ENCODE measurements at places on chromosomes 11 and 22.

DNA sequence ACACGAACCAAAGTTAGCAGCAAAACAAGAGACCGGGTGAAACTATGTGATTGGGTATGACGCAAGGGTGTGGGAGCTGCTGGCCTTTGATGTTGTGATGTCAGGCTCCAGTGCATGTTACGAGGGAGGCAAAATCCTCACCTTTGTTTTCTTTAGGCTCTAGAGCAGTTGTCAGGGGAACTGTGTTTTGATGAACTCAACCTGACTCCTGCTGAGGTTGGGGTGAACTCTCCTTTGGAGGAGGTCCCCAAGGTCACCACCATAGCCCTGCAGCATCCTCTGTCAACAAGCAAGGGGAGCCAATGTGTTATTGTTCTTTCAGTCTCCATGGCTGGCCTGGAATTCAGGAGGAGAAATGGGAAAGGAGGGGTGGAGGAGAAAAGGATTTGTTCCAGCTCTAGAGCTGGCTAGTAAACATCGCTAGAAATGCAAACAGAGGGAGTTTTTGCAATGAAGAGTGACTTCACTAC, 33.8 kb downstream of the RASSF10 start:
- peak; percentile 36 for DNase-seq

DNA sequence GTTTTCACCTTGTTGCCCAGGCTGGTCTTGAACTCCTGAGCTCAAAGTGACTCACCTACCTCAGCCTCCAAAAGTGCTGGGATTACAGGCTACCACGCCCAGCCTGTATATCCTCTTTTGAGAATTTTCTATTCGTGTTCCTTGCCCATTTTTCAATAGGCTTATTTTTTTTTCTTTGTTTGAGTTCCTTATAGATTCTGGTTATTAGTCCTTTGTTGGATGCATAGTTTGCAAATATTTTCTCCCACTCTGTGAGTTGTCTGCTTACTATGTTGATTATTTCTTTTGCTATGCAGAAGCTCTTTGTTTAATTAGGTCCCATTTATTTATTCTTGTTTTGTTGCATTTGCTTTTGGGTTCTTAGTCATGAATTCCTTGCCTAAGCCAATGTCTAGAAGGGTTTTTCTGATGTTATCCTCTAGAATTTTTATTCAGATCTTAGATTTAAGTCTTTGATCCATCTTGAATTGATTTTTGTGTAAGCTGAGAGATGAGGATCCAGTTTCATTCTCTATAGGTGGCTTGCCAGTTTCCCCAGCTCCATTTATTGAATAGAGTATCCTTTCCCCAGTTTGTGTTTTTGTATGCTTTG, 17.7 kb upstream of the ZBED5 start:
- no peak for DNase-seq

GRCh38 chr22:48712558-48713271, 1115.0 kb downstream of the BRD1 start:
- no peak for DNase-seq

GRCh38 chr11:96052921-96053651, 129.2 kb upstream of the MTMR2 start:
- DNase-seq = no peak

DNA sequence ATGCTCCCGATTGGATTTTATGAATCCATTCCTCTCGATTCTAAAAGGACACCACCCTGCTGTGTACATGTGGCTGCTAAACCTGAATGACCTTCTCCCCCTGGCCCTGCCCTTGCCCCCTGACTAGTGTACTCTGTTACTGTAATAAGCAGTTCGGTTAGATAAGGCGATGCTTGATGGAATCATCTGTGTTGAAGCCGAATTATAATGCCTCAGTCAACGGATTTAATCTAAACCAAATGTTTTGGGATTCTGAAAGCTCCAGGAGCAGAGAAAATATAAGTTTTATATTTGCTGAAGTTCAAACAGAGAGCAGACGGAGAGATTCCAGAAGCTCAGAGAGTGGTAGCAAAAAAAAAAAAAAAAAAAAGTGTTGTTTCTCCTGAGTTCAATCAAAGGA, 275.4 kb upstream of the MPPED2 start:
- no peak for DNase-seq

DNA sequence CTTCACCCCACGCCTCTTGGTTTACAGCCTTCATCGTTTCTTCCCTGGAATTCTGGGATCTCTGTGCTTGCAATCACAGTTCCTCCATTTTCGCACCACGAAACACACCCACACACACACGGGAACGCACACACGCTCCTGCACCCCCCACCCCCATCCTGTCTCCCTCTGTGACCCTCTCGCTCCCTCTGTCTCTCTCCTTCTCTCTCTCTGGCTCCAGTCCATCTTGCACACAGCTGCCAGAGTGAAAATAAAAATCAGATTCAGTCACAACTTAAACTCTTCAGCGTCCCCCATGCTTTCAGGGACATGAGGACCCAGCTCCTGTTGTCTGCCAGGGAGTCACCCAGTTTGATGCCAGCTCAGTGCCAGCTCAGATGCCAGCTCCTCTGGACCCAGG, 3.0 kb downstream of the GAL start:
- no peak for DNase-seq

DNA sequence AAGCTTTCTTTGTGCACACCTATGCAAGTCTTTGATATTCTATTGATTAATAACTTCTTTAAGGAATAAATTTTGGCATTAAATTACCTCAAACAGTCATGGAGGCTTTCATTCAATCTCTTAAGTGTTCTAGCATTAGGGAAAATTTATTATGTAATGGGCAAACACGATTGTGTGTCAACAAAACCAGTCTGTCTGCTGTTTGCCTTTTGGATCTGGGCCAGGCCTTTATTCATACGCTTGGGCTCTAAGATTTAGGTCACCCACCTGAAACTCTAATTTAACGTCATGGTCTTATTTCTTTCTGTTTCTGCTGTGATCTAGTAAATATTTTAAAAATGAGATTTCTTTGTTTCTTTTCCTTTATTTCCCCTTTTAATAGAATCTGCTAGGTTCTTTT, 1270.6 kb downstream of the LRRC4C start:
- peak; percentile 85 for DNase-seq

DNA sequence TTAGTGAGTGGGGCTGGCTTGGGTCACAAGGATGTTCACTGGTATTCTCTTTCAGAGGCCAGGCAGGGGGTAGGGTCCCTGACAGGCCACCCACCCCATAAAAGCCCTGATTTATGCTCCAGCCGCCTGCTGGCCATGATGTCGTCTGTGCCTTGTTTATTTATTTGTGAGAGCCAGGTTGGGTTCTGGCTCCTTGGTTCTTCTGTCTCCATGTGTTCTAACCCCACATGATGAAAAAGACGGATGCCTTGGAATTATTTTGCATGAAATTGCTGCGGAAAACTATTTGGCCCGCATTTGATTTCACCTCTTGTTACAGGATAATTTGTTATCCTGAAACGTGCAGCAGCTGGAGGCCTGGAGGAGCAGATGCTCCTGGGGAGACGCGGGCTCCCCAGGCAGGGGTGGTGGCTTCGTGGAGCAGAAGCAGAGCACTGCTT, 46.3 kb upstream of the WNT11 start:
- no peak for DNase-seq

GRCh38 chr11:123338266-123338800, 91.7 kb upstream of the GRAMD1B start:
- DNase-seq = no peak

DNA sequence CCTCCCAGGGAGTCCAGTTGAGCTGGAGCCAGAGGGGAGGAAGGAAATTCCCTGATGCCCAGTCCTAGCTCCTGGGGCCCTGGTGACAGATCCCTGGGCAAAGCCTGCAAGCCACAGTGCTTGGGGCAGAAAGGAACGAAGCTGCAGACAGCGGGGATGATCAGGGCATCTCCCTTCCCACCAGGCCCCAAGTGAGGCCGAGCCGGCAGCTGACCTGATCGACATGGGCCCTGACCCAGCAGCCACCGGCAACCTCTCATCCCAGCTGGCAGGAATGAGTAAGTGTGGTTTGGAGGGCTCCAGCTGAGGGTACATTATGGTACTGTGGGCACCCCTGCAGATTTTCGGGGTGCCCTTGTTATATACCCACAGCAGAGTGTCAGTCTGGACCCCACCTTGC, 33.5 kb downstream of the TOM1 start:
- no peak for DNase-seq

GRCh38 chr11:76159983-76160661, 46.2 kb downstream of the WNT11 start:
- peak; percentile 77 for DNase-seq

DNA sequence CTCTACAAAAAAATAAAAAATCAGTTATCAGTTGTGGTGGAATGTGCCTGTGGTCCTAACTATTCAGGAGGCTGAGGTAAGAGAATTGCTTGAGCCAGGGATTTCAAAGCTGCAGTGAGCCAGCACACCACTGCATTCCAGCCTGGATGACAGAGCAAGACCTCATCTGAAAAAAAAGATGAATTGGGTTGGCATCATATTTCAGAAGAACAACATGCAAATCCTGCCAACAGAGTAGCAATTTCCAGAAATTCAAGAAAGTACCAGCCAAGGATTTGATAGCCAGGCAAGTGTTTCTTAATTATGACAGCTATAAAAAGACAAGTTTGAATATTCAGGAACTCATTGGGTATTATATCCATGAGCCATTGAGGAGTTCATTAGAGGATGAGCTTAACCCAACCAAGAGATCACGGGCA, 75.2 kb downstream of the USP47 start:
- DNase-seq = no peak

GRCh38 chr11:27722117-27722952, 22.1 kb upstream of the BDNF start:
- DNase-seq = no peak

- no peak for DNase-seq
These were observed 31.5 kb upstream of the TSPAN18 start for GRCh38 chr11:44695169-44695833.

DNA sequence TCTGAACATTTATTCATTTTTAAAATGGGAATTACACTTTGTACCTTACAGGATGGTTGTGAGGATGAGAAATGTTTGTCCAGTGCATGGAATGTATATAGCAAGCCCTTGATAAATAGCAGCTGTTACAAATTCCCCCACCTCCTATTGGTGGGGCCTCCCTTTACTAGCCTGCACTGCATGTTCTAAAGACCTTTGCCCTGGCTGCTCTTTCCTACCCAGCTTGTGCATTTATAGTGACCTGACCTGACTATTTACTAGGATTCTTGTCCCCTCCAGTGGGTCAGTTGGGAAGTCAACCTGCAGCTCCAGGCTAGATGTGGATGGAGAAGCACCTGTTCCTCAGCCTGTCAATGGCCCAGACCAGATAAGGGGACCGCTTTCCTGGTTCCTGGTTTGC, 180.3 kb downstream of the HIPK3 start:
- no peak for DNase-seq

- DNase-seq = no peak
These were observed 621 bp downstream of the SGSM1 start for GRCh38 chr22:24806663-24807001.

- no peak for DNase-seq
These were observed 30.2 kb upstream of the FBXO3 start for GRCh38 chr11:33804471-33804870.

- no peak for DNase-seq
These were observed 184.6 kb upstream of the SYT13 start for GRCh38 chr11:45470794-45471167.

DNA sequence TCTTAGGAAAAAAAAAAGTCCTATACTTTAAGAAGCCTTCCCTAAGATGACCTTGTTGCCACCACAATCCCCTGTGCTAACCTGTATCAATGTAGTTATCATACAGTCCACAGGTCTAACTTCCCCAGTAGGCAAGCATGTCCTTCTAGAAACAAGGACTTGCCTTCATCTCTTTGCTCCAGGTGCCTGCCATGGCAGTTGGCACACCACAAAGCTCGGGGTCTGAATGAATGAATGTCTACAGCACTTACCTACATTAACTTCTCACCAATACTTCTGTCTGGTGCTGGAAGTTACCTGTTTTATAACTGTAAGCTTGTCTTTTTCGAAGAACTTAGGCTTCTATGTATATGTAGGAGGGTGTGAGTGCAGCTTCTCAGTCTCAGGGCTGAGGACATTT, 23.4 kb downstream of the CLPB start:
- DNase-seq = no peak

DNA sequence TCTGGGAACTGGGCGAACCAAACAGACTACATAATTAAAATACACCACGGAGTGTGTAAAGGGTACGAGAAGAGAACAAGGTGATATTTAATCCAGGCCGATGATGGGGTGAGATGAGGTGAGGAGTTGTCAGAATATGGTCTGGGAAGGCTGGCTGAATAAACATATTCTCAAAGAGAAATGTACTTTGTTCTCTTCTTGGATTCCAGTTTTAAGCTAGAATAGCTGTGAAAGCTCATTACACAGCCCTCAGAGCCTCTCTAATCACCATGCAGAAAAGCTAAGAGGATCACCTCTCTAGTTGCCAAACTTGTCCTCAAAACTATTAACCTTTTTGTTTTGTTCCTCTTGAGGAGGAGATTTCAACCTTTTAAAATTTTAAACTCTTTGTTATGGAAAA, 89.8 kb downstream of the ATG16L2 start:
- DNase-seq = no peak

DNA sequence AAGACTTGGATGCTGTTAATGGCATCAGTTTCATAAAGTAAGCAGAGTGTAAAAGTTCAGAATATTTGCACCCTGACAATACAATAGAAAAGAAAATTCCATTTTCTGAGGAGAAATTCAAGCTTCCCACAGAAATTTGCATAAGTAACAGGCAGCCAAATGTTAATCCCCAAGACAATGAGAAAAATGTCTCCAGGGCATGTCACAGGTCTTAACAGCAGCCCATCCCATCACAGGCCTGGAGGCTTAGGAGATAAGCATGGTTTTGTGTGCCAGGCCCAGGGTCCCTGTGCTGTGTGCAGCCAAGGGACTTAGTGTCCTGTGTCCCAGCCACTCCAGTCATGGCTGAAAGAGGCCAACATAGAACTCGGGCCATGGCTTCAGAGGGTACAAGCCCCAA, 347.6 kb downstream of the LUZP2 start:
- no peak for DNase-seq

GRCh38 chr11:111836721-111837120, 34.7 kb downstream of the ALG9 start:
- DNase-seq = no peak

- DNase-seq = no peak
These were observed 16.1 kb downstream of the PTH start for GRCh38 chr11:13479688-13480087.

DNA sequence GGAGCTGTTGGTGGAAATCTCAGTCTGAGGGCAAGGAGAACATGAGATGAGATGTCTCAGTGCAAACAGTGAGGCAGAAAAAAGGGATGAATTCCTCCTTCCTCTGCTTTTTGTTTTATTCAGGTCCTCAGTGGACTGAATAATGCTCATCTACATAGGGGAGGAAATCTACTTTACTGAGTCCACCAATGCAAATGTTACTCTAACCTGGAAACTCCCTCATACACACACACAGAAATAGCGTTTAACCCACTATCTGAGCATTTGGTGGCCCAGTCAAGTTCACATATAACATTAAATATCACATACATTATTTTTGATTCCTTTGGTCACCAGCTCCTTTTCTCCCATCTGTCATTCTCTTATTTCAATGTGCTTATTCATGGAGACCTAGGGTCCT, 418.8 kb downstream of the TMEM135 start:
- no peak for DNase-seq
